ENCODE measurements at places on chromosomes 13 and 19.

DNA sequence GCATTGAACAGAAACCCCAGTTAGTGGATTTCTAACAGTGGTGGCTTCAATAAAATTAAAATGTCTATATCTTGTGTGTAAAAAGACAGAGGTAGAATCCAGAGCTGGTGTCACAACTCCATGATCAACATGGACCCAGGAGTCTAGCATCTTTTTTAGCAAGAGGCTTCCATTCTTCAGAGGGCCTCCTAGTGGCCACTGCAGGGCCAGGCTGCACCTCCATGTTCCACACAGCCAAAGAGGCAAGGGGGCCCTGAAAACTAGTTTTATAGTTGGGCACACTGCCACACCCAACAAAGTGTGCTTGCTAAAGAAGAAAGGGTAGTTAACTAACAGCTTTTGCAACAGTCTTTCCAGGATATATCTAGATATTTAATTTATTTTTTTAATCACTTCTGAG is 12.9 kb downstream of the N4BP2L1 start:
- no peak for DNase-seq

DNA sequence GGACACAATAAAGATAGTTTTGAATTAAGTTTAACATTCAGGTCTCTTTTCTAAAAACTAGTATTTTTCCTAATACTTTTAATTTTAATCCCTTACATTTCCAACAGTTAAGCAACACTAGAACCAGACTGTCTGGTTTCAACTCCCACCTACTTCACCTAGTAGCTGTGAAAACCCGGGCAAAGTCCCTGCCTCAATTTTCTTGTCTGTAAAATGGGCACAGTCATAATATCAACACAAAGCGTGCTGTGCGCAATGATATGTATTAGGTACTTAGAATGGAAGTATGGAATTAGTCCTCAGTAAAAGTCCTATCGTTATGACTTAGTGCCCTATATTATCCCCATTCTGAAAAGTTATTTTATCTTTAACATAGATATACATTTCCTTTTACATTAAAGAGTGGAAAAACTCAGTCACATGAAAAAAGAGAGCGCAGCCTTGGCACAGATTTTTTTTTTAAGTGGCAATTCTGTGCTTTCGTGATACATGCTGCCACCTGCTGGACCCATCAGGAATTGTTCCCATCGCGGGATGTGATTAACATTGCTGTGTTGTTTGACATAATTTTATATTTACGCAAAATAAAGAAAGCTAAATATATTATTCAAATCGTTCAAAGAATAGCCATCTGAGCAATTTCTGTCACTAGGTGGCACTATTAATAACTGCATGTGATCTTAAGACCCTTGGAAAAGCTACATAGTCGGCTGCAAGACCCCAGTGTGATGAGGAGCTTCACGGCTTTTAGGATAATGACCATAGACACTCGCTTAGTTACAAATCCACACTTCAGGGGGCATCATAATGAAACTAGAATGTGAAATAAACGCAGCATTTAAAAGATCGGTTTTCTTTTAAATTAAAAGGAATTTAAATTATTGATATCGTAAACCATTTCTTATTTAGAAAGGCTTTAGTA is 59.9 kb downstream of the LIG4 start:
- no peak for DNase-seq

GRCh38 chr19:55486971-55487923 is 989 bp upstream of the SSC5D start:
- DNase-seq = no peak

DNA sequence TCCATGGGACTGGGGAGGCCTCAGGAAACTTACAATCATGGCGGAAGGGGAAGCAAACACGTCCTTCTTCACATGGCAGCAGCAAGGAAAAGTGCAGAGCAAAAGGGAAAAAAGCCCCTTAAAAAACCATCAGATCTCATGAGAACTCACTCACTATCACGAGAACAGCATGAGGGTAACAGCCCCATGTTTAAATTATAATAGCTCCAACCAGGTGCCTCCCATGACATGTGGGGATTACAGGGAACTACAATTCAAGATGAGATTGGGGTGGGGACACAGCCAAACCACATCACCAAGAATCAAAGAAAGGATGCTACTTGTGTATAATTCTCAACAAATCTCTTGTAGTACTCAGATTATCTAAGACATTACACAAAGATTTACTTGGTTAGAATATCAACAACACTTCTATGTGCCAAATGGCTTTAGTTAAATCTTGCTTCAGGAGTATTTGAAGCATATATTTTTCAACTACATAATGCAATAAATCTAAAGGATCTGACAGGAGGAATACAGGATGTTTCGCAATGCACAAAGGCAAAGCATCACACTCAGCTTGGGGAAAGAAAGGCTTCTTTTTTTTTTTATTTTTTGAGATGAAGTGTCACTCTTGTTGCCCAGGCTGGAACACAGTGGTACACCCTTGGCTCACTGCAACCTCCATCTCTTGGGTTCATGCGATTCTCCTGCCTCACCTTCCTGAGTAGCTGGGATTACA is 180.0 kb downstream of the LHFPL6 start:
- no peak for DNase-seq

GRCh38 chr19:28497137-28497536 is 715.8 kb downstream of the UQCRFS1 start:
- no peak for DNase-seq

All from smooth muscle cell of the brain vasculature (primary cell).